ENCODE measurements at places on chromosomes 7 and 10.

GRCh38 chr10:86043236-86043635 is 323.4 kb downstream of the GRID1 start:
- DNase-seq: no peak

DNA sequence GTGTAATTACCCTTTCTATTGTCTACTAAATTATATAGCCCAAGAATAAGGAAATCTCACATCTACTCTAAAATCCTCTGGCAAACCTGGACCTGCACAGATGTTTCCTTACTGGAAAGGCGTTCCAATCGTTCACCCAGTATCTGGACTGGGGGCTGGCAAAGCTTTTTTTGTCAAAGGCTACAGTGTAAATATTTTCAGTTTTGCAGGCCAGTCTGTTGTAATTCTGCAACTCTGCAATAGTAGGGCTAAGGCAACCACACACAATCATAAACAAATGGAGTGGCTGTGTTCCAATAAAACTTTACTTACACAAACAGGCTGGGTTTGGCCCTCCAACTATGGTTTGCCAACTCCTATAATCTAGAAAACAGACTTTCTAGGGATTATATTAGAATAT is 56.2 kb downstream of the GLI3 start:
- no peak for DNase-seq

DNA sequence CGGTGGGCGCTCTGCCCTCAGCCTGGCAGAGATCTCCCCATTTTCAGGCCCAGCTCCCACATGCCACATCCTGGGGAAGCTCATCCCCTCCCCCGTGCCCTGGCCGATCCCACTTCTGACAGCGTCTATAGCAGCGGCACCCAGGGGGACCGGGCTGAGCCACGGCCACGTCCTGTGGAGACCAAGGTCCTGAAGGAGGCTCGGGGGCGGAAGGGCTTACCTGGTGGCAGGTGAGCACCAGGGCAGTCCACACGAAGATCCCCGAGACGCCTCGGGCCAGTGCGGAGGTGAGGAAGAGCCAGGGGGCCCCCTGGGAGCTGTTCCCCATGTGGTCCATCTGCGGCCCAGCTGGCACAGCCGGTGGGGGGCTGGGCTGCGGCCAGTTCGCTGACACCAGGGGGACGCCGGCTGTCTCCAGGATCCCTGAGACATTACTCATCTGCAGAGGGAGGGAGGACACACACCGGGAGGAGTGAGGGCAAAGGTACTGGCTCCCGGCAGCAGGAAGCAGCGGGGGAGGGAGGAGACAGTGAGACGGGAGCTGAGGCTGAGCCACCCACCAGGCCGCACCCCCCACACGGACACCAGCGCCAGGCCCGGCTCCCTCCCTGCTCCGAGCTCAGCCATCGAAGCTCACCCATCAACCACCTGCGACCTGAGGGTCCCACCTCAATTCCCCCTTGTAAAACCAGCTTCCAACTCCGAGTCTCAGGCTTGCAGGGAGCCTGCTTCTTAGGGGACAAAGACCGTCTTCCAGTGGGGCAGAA is 776 bp downstream of the TMEM184A start:
- no peak for DNase-seq

- DNase-seq: no peak
Observed at GRCh38 chr7:24325708-24326107, 41.7 kb downstream of the NPY start.

- no peak for DNase-seq
Observed at GRCh38 chr7:100693312-100694097, 545 bp downstream of the GIGYF1 start.

GRCh38 chr10:47140761-47141348 is 159.1 kb upstream of the GDF10 start:
- no peak for DNase-seq

GRCh38 chr10:62573929-62574328 is 199.8 kb downstream of the ZNF365 start:
- DNase-seq: no peak

DNA sequence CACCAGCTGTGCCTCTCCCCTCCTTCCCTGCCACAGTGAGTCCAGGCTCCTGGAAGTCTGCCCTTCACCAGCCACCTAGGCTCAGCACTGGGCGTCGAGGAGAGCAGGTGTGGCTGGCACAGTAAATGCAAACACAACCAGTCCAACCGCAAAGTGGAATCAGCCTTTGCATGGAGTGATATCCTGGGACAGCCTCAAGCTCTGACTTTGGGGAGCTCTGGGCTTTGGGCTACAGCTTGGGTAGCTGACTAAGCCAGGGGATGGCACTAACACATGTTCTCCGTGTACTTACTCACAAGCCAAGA is 312.4 kb downstream of the KCNMA1 start:
- DNase-seq: no peak

DNA sequence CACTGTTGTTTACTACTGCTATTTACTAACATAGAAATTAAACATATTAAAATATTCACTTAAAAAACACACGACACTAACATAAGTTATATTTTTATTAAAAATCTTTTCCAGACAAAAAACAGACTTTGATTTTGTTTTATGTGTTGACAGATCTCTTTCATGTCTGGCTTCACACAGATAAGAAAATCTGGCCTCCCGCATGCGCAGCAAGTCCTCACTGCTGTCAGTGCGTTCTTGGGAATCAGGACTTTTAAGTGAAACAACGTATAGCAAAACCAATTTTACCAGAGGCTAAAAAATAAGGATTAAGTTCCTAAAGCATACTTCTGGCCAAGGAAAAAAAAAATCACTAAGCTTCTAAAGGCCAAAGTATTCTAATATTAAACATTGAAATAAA is 1.2 kb upstream of the IDI1 start:
- no peak for DNase-seq

GRCh38 chr10:86918022-86918471 is 39.4 kb downstream of the MMRN2 start:
- no peak for DNase-seq

DNA sequence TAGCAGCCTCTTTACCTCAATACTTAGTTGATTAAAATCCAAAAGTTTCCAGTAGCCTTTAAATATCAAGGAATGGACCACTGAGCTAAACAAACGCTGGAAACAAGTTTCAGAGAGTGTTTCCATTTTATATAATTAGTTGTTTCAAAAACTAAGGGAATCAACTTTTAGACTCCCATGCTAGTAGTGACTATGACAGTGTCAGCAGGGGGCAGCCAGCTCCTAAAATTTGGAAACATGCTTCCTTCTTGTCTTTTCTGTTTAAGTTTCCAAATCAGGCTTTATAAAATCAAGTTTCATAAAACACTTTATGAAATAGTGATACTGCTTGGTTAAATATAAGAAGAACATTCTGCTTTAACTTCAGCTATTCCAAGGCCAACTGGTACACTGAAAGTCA is 138.2 kb upstream of the TMEM229A start:
- DNase-seq: no peak

DNA sequence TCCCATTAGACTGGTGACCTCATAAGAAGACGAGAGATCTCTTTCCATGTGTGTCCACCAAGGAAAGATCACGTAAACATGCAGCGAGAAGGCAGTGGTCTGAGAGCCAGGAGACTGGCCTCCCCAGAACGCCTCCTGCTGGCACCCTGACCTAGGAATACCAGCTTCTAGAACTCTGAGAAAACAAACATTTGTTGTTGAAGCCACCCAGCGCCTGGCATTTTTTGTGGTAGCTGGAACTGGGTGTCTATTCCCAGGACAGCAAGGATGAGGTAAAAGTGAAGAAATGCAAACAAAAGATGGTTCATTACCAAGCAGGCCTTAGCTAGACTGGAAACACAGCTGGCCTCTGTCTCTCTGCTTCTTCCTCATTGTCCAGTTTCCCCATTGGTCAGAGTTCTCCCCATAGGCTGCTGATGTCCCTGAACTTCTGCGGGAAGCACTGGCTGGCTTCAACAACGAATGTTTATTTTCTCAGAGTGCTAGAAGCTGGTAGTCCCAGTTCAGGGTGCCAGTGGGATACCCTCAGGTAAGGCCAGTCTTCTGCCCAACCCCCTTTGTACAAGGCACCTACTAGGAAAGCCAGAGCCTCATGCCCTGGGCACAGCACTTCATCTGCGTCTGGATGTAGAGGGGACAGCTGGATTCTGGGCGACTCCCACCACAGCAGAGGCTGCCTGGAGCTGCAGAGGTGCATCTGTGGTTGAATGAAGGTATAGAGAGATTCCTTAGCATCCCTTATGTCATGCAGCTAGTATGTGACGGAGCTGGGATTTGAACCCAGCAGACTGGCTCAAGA is 304.9 kb downstream of the TCERG1L start:
- DNase-seq: no peak

GRCh38 chr7:47502240-47502877 is 79.6 kb downstream of the TNS3 start:
- DNase-seq: no peak

All from activated T-helper 2 cell treated with anti-CD3 and anti-CD28 coated beads, Interferon-gamma antibody, Interleukin-2, Interleukin-4, amounts not matched to agents 10 μg/mL and 5 μg/mL and 100 μg/mL, durations not matched to agents 14 hours and 24 hours and 36 hours (primary cell).